CD4-positive, alpha-beta T cell treated with Interleukin-15 for 1 hour (primary cell): ENCODE measurements at places on chromosomes 11 and 22.
A peak's percentile ranks its signal among the peaks of the same experiment; 100 is the strongest.

DNA sequence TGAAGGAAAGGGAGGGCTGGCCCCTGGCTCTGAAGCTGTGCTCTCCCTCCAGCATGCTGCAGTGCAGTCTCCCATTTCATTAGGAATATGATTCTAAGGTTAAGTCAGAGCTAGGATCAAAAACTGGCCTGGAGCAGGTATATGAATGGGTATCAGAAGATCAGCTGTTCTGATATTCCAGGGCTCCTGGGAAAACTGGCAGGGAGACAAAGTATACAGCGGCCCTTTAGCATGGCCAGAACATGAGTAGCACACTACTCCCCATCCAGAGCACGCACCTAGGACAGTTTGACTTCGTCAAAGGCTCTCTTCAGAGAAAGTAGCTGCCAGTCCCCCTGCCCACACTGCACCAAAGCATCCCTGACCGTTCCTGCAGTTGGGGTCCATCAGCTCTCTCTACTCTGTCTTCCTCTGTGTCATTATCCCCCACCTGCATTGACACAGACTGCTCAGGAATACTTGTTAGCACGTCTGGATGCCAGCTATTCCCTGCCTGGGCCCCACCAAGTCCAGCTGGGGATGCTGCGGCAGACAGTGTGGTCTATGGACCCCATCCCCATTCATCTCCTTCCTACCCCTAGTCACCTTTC, 4.0 kb upstream of the FCHSD2 start:
- DNase-seq, result no peak

DNA sequence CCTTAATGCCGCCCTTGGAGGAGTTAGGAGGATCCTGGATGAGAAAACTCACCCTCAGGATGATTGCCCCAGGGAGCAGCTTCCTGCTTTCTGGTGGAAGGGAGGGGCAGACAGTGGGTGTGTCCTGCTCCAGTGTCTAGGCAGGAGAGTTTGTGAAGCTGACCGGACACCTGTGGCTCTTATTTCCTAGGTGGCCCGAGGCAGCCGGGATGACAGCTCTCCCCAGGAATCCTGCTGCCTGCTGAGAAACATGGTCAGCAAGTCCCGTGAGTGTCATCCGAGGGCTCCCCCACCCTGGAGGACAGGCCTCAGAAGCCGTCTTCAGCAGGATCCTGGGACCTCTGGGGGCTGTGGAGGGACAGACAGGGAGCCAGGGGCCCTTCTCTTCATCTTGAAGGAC, 50.4 kb downstream of the ST3GAL4 start:
- DNase-seq, result no peak

GRCh38 chr11:128519338-128519737, 68.0 kb downstream of the ETS1 start:
- no peak for DNase-seq

GRCh38 chr11:87892291-87892690, 283.0 kb downstream of the RAB38 start:
- no peak for DNase-seq

DNA sequence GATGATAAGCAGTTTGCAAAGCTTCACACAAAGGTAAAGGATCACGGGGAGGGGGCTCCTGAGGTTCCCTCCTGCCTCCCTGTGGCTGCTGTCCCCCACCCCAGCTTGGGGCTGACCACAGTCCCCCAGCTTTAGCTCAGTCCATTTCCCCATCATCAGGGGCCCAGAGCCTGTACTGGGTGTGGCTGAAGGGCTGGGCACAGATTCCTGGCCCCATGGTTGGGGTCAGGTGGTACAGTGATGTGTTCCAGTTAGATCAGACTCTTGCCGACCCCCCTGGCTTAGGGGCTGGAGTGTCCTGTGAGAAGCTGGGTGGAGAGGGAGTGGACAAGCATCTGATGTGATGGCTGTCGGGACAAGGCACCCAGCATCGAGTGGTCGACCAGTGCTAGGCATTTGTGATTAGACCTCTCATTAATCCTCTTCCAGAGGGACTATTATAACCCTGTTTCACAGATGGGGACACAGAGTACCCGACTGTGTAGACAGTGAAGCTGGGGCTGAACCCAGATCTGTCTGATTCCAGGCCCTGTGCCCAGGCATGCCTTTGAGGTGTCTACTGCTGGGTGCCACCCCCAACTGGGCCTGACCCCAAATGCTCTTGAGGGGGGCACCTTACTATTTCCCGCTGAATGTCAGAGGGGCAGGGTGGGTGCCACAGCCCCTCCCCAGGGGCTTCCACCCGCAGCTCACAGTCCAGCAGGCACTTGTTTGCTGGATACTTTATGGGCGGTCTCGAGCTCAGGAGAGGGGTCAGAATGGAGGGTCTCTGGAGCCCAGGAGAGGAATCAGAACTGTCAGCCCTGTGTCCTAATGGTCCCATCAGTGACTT, 4.3 kb downstream of the SHANK3 start:
- no peak for DNase-seq

GRCh38 chr11:112620621-112621394, 340.4 kb upstream of the NCAM1 start:
- DNase-seq, result peak; percentile 38

DNA sequence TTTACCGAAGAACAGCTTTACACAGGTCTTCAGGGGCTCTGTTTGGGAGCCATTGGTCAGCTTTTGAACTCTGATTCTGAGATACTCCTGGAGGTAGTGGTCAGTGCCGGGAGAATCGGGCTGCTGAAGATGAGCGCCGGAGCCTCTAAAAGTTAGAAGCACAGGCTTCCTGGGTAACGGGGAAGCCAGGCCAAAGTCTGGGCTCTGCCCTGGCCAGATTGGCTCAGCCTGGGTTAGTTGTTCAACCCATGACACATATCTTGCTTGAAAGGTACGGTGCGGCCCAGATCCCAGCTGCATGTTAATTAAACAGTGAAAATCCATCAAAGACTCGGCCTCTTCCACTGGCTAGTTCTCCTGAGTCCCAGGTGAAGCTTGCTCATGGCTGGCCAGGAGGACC, 18.0 kb downstream of the PARVA start:
- no peak for DNase-seq

GRCh38 chr11:37671321-37671720, 1073.3 kb upstream of the RAG2 start:
- no peak for DNase-seq

- no peak for DNase-seq
Measured at GRCh38 chr11:120259988-120260565, 20.1 kb downstream of the POU2F3 start.

- no peak for DNase-seq
Measured at GRCh38 chr11:75077316-75077715, 19.4 kb downstream of the OR2AT4 start.

GRCh38 chr11:88337987-88338668, 592 bp upstream of the CTSC start:
- DNase-seq, result peak; percentile 75

GRCh38 chr11:61567286-61568061, 13.4 kb downstream of the SYT7 start:
- peak; percentile 41 for DNase-seq

DNA sequence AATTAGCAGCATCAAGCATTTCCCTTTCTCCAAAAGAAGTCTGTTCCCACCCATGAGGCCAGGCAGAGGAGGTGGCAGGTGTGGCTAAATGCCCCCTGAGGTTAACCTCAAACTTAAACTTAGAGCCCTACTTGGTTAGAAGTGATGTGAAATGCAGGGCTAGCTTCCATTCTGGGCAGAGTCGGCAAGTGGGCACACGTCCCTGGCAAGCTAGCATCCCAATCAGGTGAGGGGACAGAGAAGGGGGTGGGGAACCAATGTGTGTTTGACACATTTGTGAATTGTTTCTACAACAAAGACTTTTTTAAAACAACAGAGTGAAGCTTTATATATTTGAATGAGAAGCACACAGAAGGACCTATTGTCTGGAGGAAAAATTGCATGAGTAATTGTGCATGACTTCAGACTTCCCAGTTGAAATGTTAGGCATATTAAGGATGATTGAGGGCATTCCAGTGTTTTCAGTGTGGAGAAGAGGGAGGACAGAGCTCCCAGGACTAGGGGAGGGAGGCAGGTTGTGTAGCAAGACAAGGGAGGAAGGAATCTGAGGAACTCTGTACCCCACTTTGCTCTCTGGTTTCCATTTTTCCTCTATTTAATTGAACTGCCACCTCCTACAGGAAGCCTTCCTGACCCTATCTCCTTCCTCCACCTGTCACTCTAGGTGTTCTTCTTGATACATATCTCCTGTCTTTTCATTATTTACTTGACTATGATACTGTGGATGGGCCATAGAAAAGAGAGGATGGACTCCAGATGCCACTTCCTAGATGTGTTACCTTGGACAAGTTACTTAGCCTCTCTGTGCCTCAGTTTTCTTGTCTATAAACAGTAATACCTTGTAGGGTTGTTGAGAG, 83.3 kb upstream of the PICALM start:
- no peak for DNase-seq

GRCh38 chr22:27494785-27495184, 306.8 kb downstream of the MN1 start:
- no peak for DNase-seq

- DNase-seq, result no peak
Measured at GRCh38 chr11:123351375-123351774, 78.7 kb upstream of the GRAMD1B start.

GRCh38 chr22:36166086-36166485, 5.5 kb upstream of the APOL3 start:
- DNase-seq, result no peak

- DNase-seq, result no peak
Measured at GRCh38 chr22:32417906-32418305, 5.9 kb upstream of the RTCB start.

DNA sequence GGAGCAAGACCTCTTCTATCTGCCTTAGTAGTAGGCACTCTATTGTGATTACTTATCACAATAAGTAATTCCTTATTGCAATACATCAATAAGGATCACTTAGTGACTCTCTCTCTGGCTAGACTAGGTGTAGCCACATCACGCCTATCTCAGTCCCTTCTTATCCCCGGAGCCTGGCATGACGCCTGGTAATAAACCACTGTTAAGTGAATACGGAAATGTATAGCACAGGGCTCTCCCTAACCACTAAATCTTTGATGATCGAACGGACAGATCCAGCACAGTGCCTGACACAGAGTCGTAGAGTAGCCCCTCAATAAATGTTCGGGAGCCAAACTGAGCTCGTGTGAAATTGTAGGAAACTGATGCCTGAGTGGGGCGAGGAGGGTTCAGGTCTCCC, 143.3 kb downstream of the FBXO7 start:
- DNase-seq, result no peak

DNA sequence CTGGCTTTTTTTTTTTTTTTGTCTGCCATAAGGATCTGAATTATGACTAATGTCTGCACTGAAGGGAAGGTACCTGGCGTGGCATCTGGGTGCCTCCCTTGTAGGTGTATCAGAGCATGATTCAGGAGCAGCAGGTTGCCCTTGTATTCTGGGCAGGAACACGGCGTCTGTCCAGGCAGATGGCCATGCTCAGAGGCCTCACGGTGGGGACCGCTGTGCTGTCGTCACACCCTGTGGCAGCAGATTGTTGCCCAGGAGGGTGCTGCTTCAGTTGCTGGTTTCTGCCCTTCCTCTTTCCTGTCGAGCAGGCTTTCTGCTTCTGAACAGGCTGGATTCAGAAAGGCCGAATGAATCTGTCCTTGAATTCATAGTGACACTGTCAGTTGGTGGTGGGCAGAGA, 11.0 kb downstream of the ZNRF3 start:
- DNase-seq, result peak; percentile 19

GRCh38 chr11:104531075-104531474, 367.1 kb upstream of the PDGFD start:
- DNase-seq, result no peak

DNA sequence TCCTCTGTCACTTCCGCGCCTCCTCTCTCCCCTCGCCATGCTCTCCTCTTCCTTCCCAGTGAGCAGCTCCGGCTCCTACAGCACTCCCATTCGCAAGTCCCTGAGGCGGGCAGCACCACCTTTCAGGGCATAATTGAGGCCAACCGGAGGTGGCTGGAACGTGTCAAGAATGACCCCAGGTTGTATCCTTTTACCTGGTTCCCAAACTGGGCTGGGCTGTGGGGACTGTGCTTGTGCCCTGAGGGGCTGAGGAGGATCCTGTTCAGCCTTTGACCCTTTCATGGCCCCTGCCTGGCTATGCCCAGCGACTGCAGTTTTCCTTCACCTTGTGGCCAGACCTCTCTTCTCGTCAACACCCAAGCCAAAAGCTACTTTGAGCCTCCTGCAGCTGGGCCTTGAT, 84.1 kb downstream of the CEP164 start:
- DNase-seq, result no peak

- no peak for DNase-seq
Measured at GRCh38 chr11:96194581-96195374, 148.2 kb downstream of the MAML2 start.

DNA sequence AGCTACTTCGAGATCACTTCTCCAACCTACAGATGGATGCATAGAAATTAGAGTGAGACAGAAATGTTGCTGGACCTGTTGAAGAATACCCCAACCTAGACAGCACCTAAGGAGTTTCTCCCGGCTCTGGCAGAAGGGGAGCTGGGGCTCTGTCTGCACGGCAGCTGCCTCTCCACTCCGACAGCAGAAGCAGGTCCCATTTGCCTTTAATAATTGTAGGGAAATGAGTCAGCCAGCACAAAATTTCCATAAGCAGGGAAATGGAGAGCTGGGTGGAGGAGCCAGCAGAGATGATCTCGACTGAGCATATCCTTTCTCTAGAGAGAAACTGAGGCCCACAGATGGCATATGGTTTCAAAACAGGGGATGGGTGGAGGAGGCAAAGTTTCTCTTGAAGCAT, 80.1 kb downstream of the EFCAB6 start:
- DNase-seq, result no peak

- DNase-seq, result no peak
Measured at GRCh38 chr11:87174870-87175269, 137.1 kb downstream of the TMEM135 start.

GRCh38 chr11:47152953-47153950, 23.4 kb downstream of the ARFGAP2 start:
- DNase-seq, result peak; percentile 43

DNA sequence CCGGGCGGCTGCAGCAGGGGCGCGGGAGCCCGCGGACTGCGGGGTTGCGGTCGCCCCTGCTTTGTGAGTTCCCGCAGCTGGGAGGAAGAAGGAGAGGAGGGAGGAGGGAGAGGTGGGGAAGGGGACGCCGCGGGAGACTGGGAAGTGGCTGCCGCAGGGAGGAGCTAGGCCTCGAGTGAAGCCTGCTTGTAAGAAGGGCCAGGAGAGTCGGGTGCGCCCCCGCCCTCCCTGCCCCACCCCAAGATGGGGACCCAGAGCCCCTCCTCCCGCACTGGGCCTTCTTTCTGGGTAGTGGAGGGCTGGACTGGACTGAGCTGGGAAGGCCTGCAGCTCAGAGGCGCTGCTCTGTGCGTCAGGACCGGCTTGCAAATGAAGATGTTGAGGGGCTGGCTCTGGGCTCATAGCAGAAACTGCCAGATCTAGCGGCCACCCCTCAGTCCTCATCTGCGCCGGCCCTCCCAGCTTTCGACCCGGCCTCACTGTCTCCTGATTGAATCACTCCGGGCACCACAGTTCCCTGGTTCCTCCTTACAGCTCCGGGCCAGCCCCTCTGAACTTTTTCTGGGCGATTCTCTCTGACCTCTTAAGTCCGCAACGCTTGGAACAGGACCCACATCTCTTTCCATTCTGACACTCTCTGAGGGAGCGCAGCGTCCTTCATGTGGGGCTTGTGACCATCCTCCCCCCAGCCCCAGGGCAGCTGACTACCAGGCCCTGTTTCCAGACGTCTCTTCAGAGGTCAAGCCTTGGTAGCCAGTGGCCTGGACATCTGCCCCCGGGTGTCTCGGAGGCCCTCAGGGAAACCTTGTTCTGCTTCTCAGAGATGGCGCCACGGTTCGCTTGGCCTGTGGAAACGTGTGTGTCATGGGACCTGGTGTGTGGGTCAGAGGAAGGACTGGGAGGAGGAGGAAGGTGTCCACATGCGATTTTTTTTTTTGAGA, 21.9 kb downstream of the SERPINH1 start:
- no peak for DNase-seq
